Stimulated activated CD4-positive, alpha-beta T cell treated with anti-CD3 and anti-CD28 coated beads, Interleukin-4, amount 100 ng/mL, for 4 hours (primary cell): ENCODE measurements at places on chromosomes 11 and 22.

DNA sequence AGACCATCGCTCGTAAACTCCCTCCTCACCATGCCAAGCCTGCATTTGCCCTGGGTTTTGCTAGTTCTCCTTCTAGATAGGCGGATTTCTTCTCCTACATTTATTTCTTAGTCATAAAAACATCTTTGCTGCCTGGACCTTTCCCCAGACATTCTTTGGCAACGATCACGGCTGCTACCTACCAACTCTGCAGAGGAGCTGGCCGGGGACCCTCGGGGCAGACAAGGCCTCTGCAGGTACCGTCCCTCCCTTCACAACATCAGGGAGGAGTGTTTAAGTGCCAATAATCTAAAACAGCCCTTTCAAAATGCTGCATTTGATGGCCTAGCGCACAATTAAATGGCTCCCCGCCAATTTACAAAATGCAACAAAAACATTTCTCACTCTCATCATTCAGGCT lies 34.4 kb downstream of the BRD1 start:
- no peak for DNase-seq

GRCh38 chr11:87368151-87368550 lies 330.4 kb downstream of the TMEM135 start:
- DNase-seq: no peak

DNA sequence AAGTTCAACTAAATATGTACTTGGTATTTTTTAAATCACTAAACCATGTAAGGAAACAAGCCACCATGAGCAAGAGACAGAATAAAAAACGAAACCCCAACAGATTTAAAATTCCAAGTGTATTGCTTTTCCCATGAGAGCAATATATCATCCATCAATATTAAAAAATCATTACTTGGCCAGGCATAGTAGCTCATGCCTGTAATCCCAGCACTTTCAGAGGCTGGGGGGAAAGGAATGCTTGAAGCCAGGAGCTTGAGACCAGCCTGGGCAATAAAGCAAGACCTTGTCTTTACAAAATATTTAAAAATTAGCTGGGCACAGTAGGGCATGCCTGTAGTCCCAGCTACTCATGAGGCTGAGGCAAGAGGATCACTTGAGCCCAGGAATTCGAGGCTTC lies 190.8 kb downstream of the TTC28 start:
- no peak for DNase-seq

GRCh38 chr11:108871867-108872266 lies 207.0 kb downstream of the DDX10 start:
- DNase-seq: no peak

GRCh38 chr11:3137486-3138177 lies 27.5 kb downstream of the OSBPL5 start:
- no peak for DNase-seq

DNA sequence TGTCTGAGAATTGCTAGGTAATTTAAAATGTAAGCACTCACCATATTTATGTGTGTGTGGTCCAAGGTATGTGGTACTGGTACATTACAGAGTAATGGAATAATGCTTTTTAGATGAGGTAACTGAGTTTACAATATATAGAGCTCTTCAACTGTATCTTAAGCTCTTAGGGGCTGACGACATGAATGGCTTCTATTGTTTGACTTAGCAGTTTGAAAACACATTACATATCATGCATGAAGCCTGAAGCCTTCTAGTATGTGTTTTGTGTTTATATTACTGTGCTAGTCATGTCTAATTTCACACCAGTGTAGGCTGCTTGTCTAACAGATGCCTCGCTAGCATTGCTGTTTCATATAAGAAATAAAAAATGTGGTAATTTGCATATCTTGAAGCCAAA lies 37.2 kb downstream of the GAS2 start:
- DNase-seq: no peak

GRCh38 chr22:27647540-27647939 lies 154.0 kb downstream of the MN1 start:
- no peak for DNase-seq

DNA sequence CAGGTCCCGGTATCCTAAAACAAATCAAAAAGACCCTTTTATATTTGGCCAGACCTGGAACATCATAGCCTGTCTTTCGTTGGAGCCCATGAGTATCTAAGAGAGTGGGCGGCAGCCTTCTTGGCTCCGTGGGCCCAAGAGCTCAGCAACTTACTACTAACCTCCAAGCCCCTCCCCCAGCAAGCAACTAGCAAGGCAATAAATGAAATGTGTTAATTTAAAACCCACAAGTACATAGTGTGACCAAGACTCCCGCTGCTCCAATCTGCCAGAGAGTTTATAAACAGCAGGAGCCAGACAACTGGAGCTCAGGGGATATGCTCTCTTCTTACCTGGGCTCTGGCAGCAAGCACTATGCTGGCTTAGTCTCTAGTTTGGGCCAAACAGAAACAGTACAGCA lies 40.8 kb upstream of the CYP2D6 start:
- no peak for DNase-seq

DNA sequence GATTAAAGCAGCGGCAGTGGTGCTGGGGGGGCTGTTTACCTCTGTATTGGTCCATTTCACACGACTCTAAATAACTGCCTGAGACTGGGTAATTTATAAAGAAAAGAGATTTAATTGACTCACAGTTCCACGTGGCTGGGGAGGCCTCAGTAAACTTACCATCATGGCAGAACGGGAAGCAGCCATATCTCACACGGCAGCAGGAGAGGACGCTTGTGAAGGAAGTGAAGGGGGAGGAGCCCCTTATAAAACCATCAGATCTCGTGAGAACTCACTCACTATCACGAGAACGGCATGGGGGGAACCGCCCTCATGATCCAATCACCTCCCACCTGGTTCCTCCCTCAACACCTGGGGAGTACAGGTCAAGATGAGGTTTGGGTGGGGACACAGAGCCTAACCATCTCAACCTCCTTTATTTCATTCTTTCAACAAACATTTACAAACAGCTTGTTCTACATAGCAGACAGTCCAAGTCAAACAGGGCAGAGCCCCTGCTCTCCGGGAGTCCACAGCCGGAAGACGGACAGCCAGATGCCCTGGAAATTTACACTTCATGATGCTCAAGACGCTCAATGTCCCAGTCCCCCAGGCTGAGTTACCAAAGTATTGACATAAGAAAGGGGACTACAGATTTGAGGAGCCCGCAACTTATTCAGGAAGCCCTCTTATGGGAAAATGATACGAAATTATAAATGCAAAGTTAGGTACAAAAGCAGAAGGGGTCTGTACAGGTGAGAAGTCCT lies 26.3 kb upstream of the HMGXB4 start:
- DNase-seq: no peak

GRCh38 chr11:121592708-121593107 lies 139.9 kb upstream of the SORL1-AS1 start:
- DNase-seq: no peak

DNA sequence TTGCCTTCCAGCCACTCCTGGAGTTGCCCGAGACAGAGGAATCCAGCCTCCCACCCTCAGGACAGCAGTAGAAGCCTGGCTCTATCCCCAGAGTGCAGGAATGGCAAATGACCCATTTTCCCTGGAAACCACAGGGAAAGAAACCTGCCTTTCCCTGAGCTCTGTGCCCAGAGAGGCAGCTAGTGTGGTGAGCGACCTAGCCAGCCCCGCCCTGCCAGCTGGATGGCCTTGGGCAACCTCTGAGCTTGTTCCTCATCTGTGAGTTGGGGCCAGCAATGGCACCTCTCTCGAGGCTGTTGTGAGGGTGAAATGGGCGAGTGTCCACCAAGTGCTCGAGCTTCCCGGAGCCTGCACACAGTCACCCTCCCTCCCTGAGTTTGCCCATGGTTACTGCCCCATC lies 3.7 kb downstream of the OMP start:
- no peak for DNase-seq

DNA sequence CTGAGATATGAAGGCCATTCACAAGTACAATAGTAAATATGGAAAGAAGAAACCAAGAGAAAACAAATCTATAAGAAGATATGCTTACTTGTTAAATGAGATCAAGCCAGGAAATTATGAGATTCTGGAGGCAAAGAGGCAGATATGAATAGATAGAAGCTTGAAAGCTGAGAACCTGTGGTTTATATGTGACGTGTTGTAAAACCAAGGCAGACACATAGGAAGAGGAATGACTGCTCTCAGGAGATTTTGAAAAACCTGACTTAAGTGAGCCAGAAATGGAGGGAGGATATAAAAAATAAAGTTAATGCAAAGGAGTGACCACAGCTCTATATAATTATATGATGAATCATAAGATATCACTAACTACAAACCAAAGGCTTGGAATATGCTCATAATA lies 1160.5 kb upstream of the CNTN5 start:
- no peak for DNase-seq

DNA sequence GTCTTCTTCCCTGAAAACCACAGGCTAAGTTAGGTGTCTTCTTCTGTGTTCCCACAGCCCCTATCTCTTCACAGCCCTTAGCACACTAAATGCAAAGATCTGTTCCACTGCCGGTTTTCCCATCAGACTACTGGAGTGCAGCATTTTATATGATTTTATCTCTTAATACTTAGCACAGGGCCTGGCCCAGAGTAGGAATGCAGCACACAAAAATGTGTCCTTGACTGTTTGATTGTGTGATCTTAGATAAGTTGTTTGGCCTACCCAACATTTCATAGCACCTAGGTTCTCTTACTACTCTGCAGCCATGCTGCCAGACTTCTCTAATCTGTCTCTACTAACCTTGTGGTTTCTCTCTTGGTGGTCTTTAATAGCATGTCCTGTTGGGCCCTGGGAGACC lies 54.1 kb upstream of the RRM1 start:
- no peak for DNase-seq

DNA sequence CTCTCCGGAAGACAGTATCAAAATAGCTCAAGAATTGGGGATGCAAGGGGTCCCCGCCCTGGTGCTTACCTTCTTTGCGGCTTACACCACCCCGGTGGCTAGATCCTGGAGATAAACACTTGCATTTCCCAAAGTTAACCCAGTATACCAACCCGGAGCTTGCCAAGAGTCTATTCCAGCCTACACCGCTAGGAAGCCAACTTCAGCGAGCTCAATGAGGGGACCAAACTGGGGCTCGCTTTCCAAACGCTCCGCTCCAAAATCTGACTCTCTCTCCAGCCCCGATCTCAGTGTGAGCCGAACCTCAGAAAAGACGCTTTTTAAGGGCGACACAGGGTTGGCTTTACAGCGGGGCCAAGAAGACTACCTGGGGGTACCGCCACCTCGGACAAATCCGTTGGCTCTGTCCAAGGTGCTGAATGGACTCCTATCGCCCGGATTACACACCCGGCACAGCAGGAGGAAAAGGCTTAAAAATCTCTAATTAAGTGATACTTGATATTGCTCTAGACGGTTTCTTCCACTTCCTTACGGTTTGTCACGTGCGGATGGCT lies 20.1 kb upstream of the BDNF start:
- no peak for DNase-seq

DNA sequence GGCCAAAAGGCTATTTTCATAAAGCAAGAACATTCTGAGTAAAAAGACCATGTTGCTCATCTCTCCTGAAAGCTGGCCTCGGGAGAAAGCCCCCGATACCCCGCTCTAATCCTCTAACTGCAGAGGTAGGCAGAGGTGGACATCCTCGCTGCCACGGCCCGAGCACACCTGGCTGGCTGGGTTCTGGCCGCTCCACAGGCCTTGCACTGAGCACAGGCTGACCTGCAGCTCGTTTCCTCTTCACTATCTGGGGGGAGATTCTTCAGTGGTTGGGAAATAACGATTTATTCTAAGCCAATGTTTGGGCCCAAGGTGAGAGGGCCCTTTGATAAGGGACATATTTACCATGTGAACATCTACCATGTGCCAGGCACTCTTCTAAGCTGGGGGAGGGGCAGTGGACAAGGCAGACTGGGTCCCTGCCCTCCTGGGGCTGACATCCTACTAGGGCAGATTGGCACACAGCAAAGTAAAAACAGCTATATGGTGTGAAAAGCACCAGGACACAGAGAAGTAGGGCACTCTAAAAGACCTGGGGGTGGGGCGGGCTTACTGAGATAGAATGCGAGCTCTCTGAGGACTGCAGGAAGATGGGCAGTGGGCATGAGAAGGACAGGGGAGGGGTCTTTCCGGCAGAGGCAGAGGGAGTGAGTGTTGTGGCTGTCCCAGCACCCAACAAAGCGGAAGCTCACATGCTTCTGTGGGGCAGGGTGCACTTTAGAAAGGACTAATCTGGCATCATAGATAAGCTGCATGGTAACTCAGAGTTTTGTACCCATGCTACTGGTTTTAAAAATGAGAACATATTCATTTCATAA lies 65.5 kb upstream of the ARFGAP3 start:
- no peak for DNase-seq

DNA sequence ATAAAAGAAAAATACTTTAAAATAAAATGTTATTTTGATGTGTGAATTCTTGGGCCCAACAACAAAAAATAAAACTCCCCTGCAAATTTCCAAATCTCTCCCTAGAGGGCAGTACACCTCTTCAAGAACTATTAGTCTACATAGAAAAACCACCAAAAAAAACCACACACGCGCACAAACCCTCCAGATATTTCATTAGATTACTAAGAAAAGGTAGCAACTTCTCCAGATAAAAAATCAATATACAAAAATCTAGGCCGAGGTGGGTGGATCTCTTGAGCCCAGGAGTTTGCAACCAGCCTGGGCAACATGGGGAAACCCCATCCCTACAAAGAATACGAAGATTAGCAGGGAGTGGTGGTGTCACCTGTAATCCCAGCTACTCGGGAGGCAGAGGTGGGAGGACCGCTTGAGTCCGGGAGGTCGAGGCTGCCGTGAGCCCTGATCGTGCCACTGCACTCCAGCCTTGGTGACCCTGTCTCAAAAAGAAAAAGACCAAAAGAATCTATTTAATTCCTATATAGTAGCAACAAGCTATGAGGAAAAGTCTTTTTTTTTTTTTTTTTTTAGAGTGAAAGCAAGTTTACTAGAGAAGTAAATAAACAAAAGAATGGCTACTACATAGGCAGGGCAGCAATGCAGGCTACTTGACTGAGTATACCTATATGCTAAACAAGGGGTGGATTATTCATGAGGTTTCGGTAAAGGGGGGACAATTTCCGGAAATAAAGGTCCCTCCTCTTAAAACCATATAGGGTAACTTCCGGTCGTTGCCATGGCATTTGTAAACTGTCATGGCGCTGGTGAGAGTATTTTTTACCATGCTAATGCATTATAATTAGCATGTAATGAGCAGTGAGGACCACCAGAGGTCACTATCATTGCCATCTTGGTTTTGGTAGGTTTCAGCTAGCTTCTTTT lies 13.1 kb downstream of the B3GNT6 start:
- peak; percentile 33 for DNase-seq

GRCh38 chr11:132718711-132719671 lies 813.3 kb downstream of the OPCML start:
- DNase-seq: no peak

- no peak for DNase-seq
Measured at GRCh38 chr11:9859554-9860305, 195.9 kb downstream of the SWAP70 start.

DNA sequence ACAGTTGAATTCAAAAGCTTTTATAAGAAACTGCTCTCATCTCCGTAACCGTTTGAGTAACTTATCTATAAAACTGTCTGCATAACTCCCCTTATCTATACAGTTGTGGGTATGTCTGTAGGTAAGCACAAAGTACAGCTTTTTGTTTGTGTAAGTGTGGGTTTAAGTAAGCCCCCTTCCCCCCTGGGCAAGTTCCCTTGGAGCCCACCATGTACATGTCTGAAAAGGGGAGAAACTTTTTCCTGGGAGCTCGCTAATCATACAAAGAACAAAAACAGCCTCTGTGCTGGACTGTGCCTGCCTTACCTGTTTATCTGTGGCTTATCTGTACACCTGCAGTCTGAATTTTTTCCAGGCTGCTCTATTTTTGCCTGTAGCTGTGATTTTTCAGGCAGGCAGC lies 36.3 kb upstream of the TMEM45B start:
- no peak for DNase-seq
